ENCODE measurements at places on chromosomes 3 and 15.
A peak's percentile ranks its signal among the peaks of the same experiment; 100 is the strongest.

- H3K4me1 ChIP-seq = no peaks in the 10 kb centered on the region
- no peak overlapping the region for H3K27ac ChIP-seq
- DNase-seq = no peak
- no peak overlapping the region for H3K4me3 ChIP-seq
- H3K36me3 ChIP-seq = no peaks in the 10 kb centered on the region
- H3K27me3 ChIP-seq = no peaks in the 10 kb centered on the region
Observed at GRCh38 chr3:7367968-7368367, 507.1 kb downstream of the GRM7 start.

DNA sequence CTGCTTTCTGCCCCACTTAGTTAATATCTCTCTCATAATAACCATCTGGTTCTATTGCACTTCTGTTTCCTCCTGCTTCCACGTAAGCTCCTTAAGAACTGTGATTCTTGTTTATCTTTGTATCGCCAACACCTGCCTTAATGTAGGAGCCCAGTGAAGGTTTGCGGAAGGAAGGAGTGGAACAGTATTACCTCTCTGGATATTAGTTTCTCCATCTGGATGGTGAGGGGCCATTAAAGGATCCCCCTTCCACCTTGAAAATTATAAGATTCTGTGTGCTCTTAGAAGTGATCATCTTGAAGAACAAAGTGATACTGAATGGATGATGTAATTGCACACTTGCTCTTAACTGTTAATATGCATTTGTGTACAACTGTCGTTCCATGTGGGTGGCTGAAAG, 2.2 kb downstream of the CHRNA5 start:
- peaks cover 3% of the 10 kb centered on the region for H3K27me3 ChIP-seq
- peaks cover 6% of the 10 kb centered on the region for H3K4me1 ChIP-seq
- H3K27ac ChIP-seq = no peak overlapping the region
- H3K36me3 ChIP-seq = no peaks in the 10 kb centered on the region
- no peak for DNase-seq
- no peak overlapping the region for H3K4me3 ChIP-seq

GRCh38 chr3:113802795-113803455, 35.7 kb upstream of the GRAMD1C start:
- H3K27me3 ChIP-seq = no peaks in the 10 kb centered on the region
- H3K27ac ChIP-seq = no peak overlapping the region
- H3K4me1 ChIP-seq = peaks cover 8% of the 10 kb centered on the region

DNA sequence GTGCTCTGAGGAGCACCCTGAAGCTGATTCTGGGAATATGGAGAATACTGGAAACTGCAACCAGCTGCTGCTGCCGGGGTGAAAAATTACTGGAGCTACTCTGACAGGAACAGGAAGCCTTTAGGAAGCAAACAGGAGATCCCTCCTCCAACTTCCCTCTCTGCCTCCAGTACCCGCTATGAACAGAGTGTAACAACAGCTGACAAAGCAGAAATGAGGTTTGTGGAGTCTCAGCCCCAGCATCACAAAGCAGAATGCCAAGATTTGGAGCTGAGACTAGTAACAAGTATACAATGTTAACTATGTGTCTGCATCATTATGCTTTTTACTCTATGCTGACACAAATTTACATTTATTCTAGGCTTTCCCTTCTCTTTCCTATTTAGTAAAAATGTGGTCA, 22.7 kb upstream of the PIAS1 start:
- H3K36me3 ChIP-seq = no peaks in the 10 kb centered on the region
- no peak for DNase-seq
- H3K4me1 ChIP-seq = peaks cover 2% of the 10 kb centered on the region
- peaks cover 36% of the 10 kb centered on the region for H3K27me3 ChIP-seq

DNA sequence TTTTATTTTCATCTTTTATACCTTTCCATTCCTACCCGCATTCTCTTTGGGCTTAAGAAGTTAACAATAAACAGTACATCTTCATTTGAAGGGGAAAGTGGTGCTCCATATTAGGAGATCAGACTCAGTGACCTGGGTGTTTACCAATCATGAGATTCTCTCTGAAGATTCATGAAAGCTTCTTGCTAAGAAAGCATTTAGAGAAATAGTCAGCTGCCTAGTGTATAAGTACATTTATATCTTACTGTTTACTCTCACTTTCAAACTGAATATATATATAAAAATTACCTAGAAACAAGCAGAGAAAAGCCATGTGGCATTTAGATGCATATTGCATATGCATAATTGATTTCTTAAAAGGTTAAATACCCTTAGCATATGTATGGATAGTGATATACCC, 100.5 kb downstream of the KCNH8 start:
- no peak for DNase-seq
- H3K27ac ChIP-seq = no peak overlapping the region
- no peaks in the 10 kb centered on the region for H3K4me1 ChIP-seq
- no peaks in the 10 kb centered on the region for H3K27me3 ChIP-seq
- no peak overlapping the region for H3K4me3 ChIP-seq

DNA sequence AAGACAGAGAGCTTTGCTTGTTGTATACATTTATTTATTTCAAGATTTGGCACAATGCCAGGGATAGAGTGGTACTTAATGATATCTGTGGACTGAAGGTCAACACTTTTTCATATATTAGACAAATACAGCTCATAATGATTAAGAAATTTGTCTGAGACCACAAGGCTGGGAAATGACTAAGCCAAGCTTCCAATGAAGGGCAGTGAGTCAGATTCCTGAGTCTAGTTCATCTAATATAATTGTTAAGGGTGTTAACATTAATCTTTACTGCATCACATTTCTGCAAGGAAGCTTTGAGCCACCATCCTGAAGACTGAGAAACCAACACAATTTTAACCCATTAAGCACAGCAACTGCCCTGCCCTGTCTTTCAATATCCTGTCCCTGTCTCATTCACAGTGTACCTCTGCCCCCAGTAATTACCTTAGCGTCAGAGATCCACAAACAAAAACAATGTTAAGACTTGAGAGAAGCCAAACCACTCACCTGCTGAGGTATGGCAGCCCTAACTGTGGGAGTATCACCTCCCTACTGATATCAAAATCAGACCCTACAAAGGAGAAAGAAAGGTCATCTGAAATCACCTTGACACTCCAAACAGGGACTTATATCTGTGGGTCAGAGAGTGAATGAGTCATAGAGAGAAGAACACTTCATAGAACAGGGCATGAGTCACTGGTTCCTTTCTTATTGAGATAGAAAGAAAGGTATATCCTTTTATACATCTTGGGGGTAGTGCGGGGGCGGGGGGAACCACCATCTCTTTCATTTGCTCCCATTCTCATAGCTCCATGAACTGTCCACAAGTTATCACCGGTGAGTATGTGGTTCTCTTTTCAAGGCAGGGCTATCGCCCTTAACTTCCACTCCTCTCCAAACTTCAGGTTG, 74.7 kb downstream of the MAGI1 start:
- peak overlapping the region; percentile 87 for H3K27ac ChIP-seq
- peaks cover 5% of the 10 kb centered on the region for H3K4me1 ChIP-seq
- no peaks in the 10 kb centered on the region for H3K36me3 ChIP-seq
- H3K4me3 ChIP-seq = no peak overlapping the region

DNA sequence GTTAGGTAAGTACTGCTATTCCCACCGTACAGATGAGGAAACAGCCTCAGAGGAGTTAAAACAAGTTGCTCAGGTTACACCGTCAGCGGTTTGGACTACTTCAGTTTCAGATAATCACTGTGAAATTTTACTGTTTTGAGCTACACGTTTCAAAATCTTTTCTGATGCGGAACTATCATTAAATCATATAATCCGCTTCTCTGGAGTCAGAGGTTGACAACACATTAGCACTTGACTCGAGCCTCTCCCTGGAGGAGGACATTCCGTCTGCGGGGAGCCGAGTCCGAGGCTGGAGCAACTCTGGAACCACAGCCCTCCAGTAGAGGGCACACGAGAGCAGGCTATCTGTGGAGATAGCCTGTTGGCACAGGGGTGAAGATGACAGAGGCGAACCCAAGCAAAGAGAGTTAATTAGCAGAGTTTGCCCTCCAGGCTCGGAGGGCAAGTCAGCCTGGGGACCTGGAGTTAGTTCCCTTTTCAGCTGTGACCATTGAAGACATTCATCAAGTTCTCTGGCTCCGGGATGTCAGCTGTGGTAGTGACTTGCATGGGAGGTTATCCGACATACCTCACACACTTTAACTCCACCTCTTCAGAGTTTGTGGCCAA, 131.2 kb downstream of the IGF1R start:
- DNase-seq = peak; percentile 76
- no peaks in the 10 kb centered on the region for H3K27me3 ChIP-seq
- no peaks in the 10 kb centered on the region for H3K36me3 ChIP-seq
- no peak overlapping the region for H3K4me3 ChIP-seq

Data from mesenchymal stem cell (in vitro differentiated cells and primary cell).